ENCODE measurements at places on chromosomes 13 and 19.

GRCh38 chr13:85501616-85502015 is 297.6 kb downstream of the SLITRK6 start:
- DNase-seq: no peak

DNA sequence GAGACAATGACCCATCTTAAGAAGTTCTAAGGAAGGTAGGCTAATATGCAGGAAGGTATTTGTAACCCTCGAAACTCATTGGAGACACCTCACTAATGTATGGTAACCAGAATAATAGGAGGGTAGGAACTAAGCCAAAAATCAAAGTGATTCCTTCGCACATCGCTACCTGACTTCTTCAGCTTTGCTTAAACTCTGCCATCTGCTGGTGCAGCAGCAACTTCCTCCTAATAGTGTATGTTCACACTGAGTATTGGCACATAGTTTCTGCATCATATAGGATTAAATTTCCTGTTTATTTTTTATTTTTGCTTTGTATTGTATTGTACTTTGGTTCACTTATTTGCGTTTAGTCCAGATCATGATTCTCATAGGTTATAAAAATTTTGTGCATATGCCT is 676.2 kb downstream of the GPC5 start:
- DNase-seq: no peak

DNA sequence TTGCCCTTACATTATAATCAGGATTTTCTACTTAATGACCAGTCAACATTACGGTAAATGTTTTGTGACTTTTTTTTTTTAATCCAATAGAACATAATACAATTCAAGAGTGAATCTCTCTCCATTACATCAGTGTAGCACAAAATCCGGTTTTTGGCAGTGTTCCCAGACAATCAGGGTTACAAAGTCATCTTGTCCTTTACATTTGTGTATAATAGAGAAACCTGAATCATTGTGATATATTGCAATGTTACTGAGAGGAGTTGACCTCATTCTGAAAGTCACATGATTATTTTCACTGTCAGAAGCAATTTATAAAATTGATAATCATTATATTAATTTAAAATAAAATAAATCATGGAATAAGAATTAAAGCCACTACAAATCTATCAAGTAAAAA is 1346.0 kb upstream of the SPRY2 start:
- DNase-seq: no peak

DNA sequence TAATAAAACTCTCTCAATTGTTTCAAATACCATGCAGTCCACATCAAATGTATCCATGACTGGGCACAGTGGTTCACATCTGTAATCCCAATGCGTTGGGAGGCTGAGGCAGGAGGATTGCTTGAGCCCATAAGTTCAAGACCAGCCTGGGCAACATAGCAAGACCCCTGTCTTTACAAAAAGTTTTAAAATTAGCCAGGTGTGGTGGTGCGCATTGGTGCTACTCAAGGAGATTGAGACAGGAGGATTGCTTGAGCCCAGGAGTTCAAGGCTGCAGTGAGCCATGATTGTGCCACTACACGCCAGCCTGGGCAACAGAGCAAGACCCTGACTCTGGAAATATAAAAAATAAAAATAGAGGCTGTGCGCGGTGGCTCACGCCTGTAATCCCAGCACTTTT is 5.0 kb downstream of the CLIP3 start:
- no peak for DNase-seq

GRCh38 chr13:41458187-41458760 is 924 bp downstream of the RGCC start:
- peak; percentile 64 for DNase-seq

- no peak for DNase-seq
Measured at GRCh38 chr13:48411147-48411794, 1.6 kb downstream of the LPAR6 start.

GRCh38 chr19:5333581-5334365 is 6.8 kb downstream of the PTPRS start:
- no peak for DNase-seq

GRCh38 chr13:54852831-54853230 is 1824.2 kb downstream of the OLFM4 start:
- DNase-seq: no peak

DNA sequence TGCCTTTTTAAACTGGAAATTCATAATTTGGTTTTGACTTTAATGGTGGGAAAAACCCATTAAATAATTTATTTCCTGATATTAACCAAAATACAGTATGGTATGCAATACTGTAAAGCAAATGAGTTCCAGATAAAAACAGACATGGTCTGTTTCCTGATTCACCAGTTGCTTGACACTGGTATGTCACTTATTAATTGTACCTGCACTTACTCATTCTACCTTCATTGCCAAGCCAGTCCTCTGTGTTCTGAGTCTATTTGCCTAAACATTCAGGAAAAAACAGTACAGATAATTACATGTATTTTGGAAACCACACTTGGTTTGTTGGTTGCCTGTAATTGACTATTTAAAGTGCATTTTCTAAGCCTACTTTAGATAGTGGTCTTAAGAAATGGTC is 159.3 kb downstream of the TNFRSF19 start:
- no peak for DNase-seq

- DNase-seq: no peak
Measured at GRCh38 chr19:5908773-5909442, 4.2 kb downstream of the VMAC start.

GRCh38 chr13:39037410-39037879 is 444 bp downstream of the PROSER1 start:
- no peak for DNase-seq

GRCh38 chr19:5436948-5437306 is 18.3 kb upstream of the ZNRF4 start:
- DNase-seq: no peak

- no peak for DNase-seq
Measured at GRCh38 chr13:113420833-113421600, 32.3 kb downstream of the ADPRHL1 start.

DNA sequence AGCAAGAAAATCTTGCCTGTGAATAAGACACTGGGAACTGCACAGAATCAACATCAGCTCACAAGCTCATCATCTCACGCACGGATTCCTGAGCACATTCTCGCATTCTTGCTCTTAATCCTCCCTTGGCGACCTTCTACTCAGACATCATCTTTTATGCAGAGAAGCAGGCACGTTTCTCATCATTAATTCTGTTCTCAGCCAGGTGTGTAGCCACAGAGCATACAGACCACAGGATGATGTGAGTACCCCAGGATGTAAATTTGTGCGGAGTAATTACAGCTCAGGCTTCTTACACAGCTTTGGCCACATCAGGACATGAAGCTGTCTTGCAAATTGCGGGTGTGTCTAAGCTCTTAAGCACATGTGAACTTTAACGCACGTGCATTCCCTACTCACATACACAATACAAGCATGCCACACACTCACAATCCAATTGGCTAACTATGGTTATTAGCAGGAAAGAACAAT is 36.5 kb upstream of the SACS start:
- no peak for DNase-seq

DNA sequence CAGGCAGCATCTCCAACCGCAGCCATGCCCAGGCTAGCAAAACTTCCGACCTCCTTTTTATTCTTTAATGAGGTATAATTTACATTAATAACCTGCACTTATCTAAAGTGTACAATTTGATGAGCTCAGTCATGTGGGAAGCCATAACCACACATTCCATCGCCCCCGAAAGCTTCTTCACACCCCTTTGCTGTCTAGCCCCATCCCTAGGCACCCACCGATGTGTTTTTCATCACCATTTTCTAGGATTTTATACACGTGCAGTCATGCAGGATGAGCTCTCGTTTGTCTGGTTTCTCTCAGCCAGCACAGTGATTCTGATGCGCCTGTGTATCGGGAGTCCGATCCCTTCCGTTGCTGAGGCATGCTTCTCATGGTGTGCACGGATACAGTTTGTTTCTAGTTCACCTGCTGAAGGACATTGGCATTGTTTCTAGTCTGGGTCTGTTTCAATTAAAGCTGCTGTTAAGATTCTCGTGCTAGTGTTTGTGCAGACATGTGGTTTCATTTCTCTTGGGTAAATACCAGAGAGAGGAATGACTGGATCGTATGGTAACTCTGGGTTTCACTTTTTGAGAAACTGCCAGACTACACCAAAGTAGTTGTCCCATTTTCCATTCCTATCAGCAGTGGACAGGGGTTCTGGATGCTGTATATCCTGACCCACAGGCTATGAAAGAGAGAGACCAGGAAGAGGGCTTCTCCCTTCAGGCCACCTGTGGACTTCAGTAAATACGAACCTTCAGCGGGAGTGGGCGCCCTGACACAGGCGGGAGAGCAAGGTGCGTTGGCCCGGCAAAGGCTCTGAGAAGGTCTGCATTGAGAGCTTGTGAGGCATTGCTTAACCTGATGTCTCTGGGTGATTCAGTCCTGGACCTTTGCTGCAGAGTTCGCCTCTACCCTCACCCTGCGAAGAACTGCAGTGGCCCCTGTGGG is 4.9 kb downstream of the AP1M1 start:
- no peak for DNase-seq

DNA sequence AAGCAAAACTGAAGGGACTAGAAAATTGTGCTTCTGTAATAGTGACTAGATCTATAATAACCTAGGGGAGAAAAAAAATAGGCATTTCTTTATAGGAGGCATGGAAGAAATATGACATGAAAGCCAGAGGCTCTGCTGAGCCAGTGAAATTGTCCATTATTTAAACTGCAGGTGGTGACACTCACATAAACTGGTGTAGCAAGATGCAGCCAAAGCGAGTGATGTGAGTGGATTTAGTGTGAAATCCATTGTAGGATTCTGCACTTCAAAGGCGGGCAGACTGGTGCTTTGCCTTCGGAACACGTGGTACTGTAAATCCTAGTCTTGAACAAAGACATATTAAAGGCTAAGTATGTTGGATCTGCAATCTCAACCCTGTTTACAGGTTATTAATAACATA is 361.9 kb downstream of the TBC1D4 start:
- no peak for DNase-seq

DNA sequence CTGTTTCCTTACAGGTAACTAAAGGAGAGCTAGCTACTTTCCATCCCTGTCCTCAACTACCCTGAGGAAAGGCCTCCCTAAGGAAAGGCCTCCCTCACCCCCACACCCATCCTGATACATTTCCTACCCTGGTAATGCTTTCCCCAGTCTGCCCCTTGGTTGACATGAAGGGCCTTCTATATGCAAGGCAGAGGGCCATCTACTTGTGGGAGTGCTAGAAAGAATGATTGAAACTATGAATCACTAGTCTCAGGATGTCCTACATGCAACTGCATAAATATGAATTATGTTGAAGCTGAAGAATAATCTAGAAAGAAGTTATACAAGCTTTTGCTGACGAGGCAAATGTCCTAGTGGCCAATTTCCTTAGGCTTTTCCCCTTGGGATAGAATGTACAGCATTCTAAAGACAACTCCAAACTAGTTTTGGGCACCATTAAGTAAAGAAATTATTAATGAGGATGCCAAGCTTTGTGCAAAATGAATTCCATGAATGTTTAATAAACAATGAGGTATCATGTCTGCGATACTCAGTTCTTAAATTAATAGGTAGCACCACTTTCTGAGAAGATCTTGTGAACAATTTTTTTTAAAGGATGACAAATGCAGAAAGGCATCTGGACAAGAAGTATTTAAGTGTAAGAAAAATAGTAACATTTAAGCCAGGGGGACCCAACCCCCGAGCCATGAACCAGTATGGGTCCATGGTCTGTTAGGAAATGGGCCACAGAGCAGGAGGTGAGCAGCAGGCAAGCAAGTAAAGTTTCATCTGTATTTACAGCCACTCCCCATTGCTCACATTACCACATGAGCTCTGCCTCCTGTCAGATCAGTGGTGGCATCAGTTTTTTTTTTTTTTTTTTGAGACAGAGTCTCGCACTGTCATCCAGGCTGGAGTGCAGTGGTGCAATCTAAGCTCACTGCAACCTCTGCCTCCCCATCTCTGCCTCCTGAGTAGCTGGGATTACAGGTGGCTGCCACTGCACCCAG is 223.0 kb downstream of the LHFPL6 start:
- no peak for DNase-seq

GRCh38 chr19:900043-900301 is 6.7 kb downstream of the RNU6-9 start:
- no peak for DNase-seq

- no peak for DNase-seq
Measured at GRCh38 chr19:39321117-39321831, 611 bp upstream of the LRFN1 start.

DNA sequence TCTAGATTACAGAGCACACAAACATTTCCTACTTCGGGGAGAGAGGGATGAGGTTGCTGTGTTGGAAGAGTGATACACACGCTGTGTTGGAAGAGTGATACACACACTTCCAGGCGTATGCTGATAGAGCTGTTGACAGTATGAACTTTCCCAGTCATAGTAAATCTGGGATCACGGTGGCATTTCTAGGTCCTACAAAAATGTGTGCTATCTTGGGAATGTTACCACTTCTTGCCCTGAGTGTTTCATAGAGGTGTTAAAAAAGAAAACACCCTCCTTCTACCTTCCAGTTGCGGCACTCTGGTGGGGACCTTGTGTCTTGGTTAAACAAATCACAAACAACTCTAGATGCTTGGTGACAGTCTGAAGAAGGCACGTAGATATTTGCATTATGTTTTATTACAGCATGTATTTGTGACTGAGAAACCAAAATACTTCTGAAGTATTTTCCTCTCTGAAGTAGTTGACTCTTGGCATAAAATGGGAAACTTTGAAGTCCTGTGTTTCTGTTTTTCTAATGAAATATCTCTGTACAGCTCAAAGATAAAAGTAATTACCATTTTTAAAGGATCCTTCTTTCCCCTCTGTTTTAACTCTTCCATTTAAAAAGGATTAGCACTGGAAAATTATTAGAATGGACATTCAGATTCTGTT is 52.5 kb downstream of the ARHGAP35 start:
- no peak for DNase-seq

- no peak for DNase-seq
Measured at GRCh38 chr19:49182848-49183375, 25.3 kb downstream of the TRPM4 start.

DNA sequence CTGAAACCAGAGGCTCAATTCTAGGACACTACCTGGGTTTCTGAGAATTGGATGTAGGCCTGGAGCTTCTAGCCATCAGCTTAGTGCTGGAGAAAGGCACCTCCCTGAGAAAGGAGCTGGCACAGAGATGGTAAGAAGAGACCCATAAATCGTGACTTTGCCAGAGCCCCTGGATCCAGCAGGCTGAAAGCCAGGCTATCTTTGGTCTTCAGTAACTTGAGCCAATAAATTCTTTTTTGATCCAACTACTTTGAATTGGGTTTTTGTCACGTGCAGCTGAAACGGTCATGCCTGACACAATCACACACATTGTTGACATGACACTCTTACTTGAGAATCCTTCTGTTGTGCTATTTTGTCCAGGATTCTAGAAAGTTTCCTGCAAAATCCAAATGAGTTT is 103.4 kb downstream of the LHFPL6 start:
- DNase-seq: no peak

DNA sequence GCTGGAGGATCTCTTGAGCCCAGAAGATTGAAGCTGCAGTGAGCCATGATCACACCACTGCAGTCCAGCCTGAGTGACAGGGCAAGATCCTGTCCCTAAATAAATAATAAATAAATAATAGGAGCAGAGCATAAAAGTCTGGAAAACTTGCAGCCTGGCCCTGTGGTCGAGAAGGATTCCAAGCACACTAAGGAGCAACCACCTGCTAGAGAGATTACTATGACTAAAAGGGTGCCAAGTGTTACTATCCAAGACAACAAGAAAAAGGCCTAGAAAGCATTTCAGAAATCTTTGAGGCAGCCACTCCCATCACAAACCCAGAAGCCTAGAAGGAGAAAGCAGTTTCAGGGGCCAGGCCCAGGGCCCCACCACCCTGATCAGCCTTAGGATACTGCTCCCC is 46.1 kb downstream of the LHFPL6 start:
- DNase-seq: no peak

- DNase-seq: no peak
Measured at GRCh38 chr19:12093777-12094176, 29.2 kb downstream of the ZNF844 start.

Data from stimulated activated CD4-positive, alpha-beta T cell treated with anti-CD3 and anti-CD28 coated beads, Interleukin-4, amount 100 ng/mL, for 1 hour (primary cell).